PC-9 (cell line): ENCODE measurements at places on chromosomes 6 and 20. TPM values are rescaled to one million over a fixed set of nuclear protein-coding genes. Genes with fewer than 3 reads are reported as not detected.

DNA sequence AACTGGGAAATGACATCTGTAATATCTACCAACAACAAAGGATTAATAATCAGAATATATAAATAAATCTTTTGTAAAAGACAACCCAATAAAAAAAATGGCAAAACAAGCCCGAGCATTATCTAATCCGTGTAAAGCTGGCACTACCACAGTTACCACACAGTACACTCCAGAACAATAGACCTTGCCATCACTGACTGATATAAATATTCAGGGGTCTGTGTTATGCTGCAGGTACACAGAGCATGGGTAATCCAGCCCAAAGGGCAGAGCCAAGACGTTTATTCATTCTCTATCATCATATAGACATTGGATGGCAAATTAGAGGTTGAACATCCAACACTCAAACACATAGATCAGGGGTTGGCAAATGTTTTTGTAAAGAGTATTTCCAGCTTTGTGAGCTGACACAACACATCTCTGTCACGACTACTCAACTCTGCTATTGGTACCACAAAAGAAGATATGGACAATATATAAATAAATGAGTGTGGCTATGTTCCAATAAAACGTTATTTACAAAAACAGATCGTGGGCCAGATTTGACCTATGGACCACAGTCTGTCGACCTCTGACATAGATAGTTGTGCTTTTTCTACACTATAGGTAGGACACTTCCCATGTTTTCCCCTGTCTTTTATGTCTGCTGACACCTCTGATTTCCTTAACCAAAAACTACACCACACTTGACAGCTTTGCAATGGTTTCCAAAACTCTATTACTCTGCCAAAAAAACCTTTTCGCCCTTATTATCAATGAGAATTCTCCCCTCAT is 4.5 kb downstream of the NCOA6 start:
- H3K27ac ChIP-seq, result no peak overlapping the region
- no peak overlapping the region for H3K4me3 ChIP-seq
- no peak for DNase-seq
- H3K27me3 ChIP-seq, result no peaks in the 10 kb centered on the region
- H3K4me1 ChIP-seq, result peaks cover 20% of the 10 kb centered on the region

The RIPPLY2 gene
- not detected in 2 replicates for total RNA-seq

DNA sequence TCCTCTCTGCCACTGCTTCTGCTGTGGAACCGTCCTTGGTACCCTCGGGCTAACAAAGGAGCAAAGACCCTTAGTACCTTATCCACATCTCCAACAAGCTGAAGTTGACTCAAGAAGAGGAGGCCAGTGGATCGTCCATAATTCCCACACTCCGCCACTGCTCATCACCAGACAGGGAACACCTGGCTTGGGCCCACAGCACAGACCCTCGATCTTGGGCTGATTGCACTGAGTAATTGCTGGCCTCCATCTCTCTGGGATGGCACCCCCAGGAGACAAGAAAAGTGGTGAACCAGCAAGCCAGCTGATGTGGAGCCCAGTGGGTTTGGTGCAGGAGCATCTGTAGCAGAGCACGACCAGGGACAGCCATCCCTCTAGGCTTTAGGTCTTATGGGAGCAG is 109.4 kb upstream of the GRIK2 start:
- H3K27ac ChIP-seq, result no peak overlapping the region
- no peak for DNase-seq
- H3K4me1 ChIP-seq, result peaks cover 14% of the 10 kb centered on the region
- H3K4me3 ChIP-seq, result no peak overlapping the region
- H3K27me3 ChIP-seq, result no peaks in the 10 kb centered on the region

DNA sequence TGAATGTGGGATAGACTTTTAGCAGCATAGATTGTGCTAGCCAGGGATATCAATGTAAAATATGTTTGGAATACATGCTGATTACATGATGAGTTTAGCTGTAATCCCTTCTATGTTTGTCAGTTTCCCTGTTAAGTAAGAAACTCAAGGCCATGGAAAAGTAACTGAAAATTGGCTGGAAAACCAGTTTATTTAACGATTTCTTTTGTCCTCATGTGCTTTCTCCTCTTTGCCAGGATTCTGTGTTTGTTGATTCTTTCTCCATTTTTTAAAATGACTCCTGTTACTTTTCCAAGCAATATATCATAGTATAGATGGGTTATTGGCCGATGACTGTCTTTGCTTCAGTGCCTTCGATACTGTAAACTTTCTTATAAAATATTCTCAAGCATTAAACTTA is 87.5 kb downstream of the SAMD5 start:
- H3K4me1 ChIP-seq, result no peaks in the 10 kb centered on the region
- no peak overlapping the region for H3K27ac ChIP-seq
- H3K27me3 ChIP-seq, result no peaks in the 10 kb centered on the region; the same call in 1 of the 2 replicates
- DNase-seq, result no peak
- no peak overlapping the region for H3K4me3 ChIP-seq

- H3K36me3 ChIP-seq, result no peaks in the 10 kb centered on the region
- H3K27ac ChIP-seq, result no peak overlapping the region
- no peaks in the 10 kb centered on the region for H3K27me3 ChIP-seq
- no peak overlapping the region for H3K4me3 ChIP-seq
- no peak for DNase-seq
Measured at GRCh38 chr6:143215771-143216170, 155.1 kb downstream of the AIG1 start.

The LY6G6D gene
- not detected in 2 replicates for total RNA-seq

The OGFR gene
- total RNA-seq, result 57.4 and 65.0 TPM in 2 replicates

GRCh38 chr6:99350573-99350972 is 1.1 kb upstream of the FAXC start:
- no peak overlapping the region for H3K27ac ChIP-seq
- no peak for DNase-seq
- no peaks in the 10 kb centered on the region for H3K27me3 ChIP-seq
- H3K4me1 ChIP-seq, result peaks cover 12% of the 10 kb centered on the region

GRCh38 chr6:70474751-70475150 is 61.4 kb downstream of the FAM135A start:
- H3K27me3 ChIP-seq, result no peaks in the 10 kb centered on the region
- H3K27ac ChIP-seq, result no peak overlapping the region
- H3K4me3 ChIP-seq, result no peak overlapping the region
- no peaks in the 10 kb centered on the region for H3K4me1 ChIP-seq
- DNase-seq, result no peak

DNA sequence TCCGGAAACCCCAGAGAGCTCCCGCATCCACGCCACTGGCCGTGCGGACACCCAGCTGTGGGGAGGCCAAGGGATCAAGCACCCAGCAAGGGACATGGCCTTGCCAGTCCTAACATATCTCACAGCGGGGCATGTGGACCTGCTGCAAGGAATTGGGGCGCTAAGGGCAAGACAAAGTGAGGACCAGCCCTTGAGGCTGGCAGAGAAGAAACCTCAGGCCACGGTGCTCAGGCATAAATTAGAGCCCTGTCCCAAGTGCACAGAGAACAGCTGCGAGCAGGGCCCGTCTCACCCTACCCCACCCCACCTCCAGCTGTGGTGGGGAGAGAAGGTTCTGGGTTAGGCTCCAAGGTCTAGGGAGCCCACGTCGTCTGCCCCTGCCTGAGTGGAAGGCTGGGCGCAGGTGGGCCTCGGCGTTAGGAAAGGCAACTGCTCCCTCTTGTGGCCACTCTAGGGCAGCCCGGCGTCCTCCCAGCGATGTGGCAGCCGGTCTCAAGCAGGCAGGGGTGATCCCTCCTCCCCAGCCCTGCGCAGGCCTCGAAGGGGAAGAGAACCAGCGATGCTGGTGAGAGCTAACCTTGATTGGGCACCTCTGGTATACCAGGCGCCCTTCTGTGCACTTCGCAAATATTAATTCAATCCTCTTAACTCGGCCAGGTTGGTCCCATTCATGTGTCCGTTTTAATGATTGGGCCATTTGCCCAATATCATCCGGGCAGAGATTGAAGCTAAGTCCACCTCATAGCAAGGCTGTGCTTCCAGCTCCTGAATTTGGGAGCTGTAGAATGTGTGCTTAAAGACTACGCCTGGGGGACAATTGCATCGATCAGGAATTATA is 235.8 kb downstream of the NFATC2 start:
- H3K36me3 ChIP-seq, result no peaks in the 10 kb centered on the region
- no peak for DNase-seq
- no peak overlapping the region for H3K27ac ChIP-seq
- H3K4me3 ChIP-seq, result no peak overlapping the region
